ENCODE measurements at places on chromosomes 12 and 14. TPM values are rescaled to one million over a fixed set of nuclear protein-coding genes. Genes with fewer than 3 reads are reported as not detected.
A peak's percentile ranks its signal among the peaks of the same experiment; 100 is the strongest.

GRCh38 chr12:124094188-124094587 is 121.2 kb downstream of the ZNF664 start:
- H3K36me3 ChIP-seq, result no peaks in the 10 kb centered on the region
- peaks cover 12% of the 10 kb centered on the region for H3K4me1 ChIP-seq
- no peak overlapping the region for H3K4me3 ChIP-seq
- no peak for DNase-seq

GARIN6 gene
- total RNA-seq, result not detected

DNA sequence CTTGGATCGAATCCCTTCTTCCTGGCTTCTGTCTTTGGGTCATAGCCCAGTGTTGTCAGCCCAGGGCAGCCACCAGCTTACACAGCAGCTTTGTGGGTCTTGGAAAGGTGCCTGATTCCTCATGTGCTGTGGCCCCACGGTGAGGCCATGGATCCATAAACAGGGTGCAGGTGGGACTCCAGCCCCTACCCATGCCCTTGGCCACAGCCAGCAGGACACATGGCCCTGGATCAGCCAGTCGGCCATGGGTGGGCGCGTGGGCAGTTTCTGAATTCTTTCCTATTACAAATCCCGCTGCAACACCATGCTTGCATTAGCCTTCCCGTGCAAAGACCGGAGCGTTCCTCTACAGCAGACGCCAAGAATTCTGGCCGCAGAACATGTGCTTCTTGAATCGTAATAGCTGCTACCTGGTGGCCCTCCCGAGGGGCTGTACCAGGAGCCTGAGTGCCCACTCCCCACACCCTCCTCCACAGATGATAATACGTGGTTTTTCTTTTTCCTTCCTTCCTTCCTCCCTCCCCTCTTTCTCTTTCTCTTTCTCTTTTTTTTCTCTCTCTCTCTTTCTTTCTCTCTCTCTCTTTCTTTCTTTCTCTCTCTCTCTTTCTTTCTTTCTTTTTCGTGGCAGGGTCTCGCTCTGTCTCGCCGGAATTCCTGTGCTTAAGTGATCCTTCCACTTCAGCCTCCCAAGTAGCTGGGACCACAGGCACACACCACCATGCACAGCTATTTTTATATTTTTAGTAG is 2.9 kb upstream of the MMP17 start:
- peaks cover 28% of the 10 kb centered on the region for H3K4me1 ChIP-seq
- no peak overlapping the region for H3K27ac ChIP-seq
- DNase-seq, result no peak
- peaks cover 30% of the 10 kb centered on the region for H3K27me3 ChIP-seq

- no peak overlapping the region for H3K4me3 ChIP-seq
- H3K36me3 ChIP-seq, result no peaks in the 10 kb centered on the region
- H3K4me1 ChIP-seq, result no peaks in the 10 kb centered on the region
Measured at GRCh38 chr14:89196545-89196944, 220.5 kb downstream of the FOXN3 start.

DNA sequence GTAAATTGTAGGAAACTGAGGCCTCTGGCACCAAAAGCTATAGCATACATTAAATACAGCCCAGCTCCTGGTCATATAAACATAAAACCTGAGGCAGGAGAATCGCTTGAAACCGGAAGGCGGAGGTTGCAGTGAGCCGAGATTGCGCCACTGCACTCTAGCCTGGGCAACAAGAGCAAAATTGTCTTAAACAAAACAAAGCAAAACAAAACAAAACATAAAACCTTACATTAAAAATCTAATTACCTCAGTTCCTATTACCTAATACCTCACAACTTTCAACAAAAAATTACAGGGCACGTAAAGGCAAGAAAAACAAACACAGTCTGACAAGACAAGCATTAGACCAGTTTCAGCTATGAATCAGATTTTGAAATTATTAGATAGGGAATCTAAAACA is 36.7 kb downstream of the TMEM116 start:
- no peak overlapping the region for H3K27ac ChIP-seq
- no peak for DNase-seq
- no peaks in the 10 kb centered on the region for H3K36me3 ChIP-seq
- H3K4me3 ChIP-seq, result no peak overlapping the region
- no peaks in the 10 kb centered on the region for H3K27me3 ChIP-seq

DNA sequence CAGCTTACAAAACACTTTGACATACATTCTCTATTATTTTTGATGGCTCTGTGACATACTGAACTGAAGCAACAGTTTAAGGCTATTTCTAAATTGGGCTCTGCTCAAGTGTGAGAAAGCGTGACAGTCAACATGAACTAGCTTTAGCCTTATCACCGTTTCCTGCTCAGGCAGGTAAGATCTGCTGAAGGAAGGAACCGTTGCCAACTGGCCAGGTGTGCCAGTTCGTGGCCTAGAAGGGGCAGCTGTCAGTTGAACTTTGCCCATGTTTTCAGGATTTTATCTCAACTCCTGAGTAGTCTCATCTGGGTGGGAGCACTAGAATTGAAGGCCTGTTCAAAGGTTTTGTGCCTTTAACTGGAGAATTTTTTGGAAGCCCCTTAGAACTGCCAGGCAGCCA is 79.5 kb downstream of the ETV6 start:
- no peaks in the 10 kb centered on the region for H3K27me3 ChIP-seq
- no peak for DNase-seq
- peaks cover 81% of the 10 kb centered on the region for H3K4me1 ChIP-seq
- peak overlapping the region; percentile 73 for H3K27ac ChIP-seq

HELB gene
- total RNA-seq, result 3.2 TPM

DNA sequence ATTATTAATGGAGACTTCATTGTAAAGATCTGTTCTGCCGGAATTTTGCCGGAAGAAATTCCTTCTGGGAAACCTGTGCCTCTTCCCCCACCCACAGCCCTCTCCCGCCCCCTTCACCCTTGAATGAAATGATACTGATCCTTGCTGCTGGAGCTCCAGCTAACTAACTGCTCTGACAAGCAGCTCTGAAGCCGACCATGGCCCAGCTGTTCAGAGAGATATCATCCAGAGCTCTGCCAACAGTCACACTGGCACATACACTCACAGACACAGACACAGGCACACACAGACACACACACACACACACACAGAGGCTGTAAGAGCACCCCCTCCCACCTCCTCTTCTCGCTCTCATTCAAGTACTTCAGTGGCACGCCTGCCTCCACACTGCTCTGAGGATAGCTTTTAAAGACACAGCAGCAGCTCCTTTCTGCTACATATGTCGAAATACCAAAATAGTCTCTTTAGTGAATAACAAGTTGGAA is 88.6 kb downstream of the R3HDM2 start:
- DNase-seq, result no peak
- H3K4me1 ChIP-seq, result peaks cover 28% of the 10 kb centered on the region
- H3K27ac ChIP-seq, result peak overlapping the region; percentile 35

DNA sequence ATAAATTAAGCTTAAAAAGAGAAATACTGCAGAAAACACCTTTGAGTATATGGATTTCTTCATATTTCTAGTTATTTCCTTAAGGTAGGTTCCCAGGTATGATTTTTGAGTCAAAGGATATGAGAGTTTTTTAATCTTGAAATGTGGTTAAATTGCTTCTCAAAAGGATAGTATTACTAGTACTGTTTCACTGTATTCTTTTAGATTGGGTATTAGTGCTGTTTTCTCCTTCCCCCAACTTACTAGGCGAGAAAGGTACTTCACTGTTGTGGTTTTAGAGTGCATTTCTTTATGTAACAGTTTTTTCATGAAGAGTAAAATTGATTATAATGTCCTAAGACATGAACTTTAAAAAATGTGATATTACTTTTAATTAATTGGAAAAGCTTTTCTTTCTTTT is 13.5 kb downstream of the FRS2 start:
- H3K4me3 ChIP-seq, result no peak overlapping the region
- peaks cover 36% of the 10 kb centered on the region for H3K4me1 ChIP-seq
- peaks cover 9% of the 10 kb centered on the region for H3K36me3 ChIP-seq
- H3K27me3 ChIP-seq, result no peaks in the 10 kb centered on the region
- no peak overlapping the region for H3K27ac ChIP-seq
- DNase-seq, result no peak

TMCC3 gene
- 6.6 TPM for total RNA-seq

PDE3A gene
- 81.0 TPM for total RNA-seq

RALGAPA1 gene
- total RNA-seq, result 74.2 TPM

- no peak overlapping the region for H3K4me3 ChIP-seq
- H3K36me3 ChIP-seq, result no peaks in the 10 kb centered on the region
- no peak for DNase-seq
- no peaks in the 10 kb centered on the region for H3K4me1 ChIP-seq
- no peak overlapping the region for H3K27ac ChIP-seq
- H3K27me3 ChIP-seq, result no peaks in the 10 kb centered on the region
Measured at GRCh38 chr12:117684471-117684870, 284.3 kb downstream of the KSR2 start.

RDH12 gene
- not detected for total RNA-seq

VPS29 gene
- 156 TPM for total RNA-seq

TDRD9 gene
- total RNA-seq, result 4.6 TPM

DNA sequence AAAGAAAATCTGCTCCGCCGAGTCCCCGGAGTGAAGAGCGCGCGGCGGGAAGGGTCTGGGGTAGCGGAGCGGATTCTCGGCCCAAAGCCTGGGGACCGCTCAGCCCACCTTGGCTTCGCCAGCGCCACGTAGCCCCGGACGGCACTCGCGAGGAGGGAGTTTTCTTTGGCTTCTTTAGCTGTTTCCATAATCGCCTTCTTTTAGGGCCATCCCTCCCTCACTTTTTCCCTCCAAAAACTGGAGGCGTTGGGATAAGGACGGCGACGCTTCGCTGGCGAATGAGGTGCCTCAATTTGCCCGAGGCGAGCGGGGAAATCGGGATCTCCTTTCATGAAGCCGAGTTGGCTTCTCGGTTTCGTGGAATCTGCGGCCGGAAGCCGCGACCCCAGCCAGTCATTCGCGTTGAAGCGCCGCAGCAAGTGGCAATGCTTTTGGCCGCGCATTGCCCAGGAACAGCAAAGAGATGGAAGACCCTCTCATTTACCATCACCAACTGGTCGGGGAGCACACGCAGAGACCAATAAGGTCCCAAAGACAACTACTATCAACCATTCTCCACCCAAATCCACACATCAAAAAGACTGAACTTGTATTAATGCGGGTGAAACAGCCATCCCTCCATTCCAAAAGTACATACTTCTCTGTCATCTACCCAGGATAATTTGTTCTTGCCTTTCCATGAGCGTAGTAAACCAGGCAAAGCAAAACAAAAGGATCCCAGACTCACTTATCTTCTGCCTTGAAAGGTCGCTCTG is 8.4 kb upstream of the SIX1 start:
- no peak for DNase-seq
- peaks cover 73% of the 10 kb centered on the region for H3K27me3 ChIP-seq
- H3K4me3 ChIP-seq, result peak overlapping the region; percentile 55
- no peaks in the 10 kb centered on the region for H3K36me3 ChIP-seq

GRCh38 chr12:120917748-120918147 is 13.6 kb upstream of the SPPL3 start:
- no peak overlapping the region for H3K27ac ChIP-seq
- no peaks in the 10 kb centered on the region for H3K36me3 ChIP-seq
- no peak for DNase-seq
- H3K4me3 ChIP-seq, result no peak overlapping the region

CCDC38 gene
- total RNA-seq, result not detected

GRCh38 chr12:26606911-26607310 is 226.1 kb downstream of the ITPR2 start:
- no peak for DNase-seq
- no peaks in the 10 kb centered on the region for H3K27me3 ChIP-seq
- no peaks in the 10 kb centered on the region for H3K4me1 ChIP-seq
- H3K27ac ChIP-seq, result no peak overlapping the region
- H3K36me3 ChIP-seq, result peaks cover 1% of the 10 kb centered on the region
- no peak overlapping the region for H3K4me3 ChIP-seq

DNA sequence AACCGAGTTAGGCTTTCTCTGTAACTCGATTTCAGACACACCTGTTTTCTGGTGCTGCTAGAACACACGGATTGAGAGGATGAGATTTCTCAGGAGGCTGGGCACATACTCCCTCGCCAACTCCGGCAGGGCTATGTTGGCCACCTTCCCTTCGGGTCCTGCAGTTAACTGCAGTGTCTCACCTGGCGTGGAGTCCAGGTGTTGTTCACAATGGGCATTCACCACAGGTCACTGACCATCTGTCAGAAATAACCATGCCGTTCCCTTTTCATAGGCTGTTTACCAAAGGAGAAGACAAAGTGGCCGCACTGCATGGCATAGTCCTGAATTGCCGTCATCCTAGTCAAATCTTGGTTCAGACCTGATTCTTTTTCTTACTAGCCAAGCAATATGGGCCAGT is 5.5 kb upstream of the KCNH3 start:
- no peak overlapping the region for H3K4me3 ChIP-seq
- peaks cover 43% of the 10 kb centered on the region for H3K27me3 ChIP-seq
- peaks cover 12% of the 10 kb centered on the region for H3K4me1 ChIP-seq
- peak; percentile 24 for DNase-seq

DNA sequence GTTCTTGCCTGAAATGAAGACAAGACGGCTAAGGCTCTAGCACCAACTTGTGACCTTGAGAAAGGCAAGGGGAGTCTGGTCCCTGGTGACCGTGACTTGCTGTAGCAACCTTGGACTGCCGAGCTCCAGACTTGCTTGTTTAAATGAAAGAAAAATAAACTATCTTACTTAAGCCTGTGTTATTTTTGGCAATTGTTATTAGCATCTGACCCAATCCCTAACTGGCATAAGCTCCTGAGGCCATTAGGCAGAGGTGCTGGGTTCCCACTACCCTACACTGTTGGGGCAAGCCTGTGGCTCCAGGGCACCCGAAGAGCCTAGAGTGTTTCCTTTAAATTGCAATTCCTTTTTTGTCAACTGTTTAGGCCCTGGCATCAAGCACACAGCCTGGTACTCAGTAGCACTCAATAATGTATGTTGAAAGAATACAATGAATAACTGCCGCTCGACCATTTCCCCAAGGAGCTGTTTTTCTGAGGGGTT is 106.9 kb upstream of the HIF1A start:
- H3K4me1 ChIP-seq, result peaks cover 26% of the 10 kb centered on the region
- no peaks in the 10 kb centered on the region for H3K36me3 ChIP-seq
- no peak for DNase-seq
- H3K4me3 ChIP-seq, result no peak overlapping the region
- no peaks in the 10 kb centered on the region for H3K27me3 ChIP-seq

RNF212B gene
- not detected for total RNA-seq

DNA sequence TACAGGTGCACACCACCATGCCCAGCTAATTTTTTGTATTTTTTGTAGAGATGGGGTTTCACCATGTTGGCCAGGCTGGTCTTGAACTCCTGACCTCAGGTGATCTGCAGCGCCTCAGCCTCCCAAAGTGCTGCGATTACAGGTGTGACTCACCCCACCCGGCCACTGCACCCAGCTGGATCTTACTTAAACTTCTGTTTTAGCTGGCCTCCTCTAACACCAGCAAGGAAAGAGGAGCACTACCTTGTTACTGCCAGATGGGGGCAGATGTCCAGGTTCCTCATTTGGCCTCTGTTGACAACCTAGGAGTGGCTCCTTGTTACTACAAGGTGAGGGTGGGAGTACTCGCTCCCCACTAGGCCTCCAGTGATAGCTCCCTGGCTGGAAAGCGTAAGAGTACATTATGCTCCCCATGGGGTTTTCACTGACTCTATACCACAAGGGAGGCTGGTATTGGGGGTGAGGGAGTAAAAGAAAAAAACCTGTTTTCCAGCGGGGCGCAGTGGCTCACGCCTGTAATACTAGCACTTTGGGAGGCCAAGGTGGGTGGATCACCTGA is 13.2 kb upstream of the ARF6 start:
- H3K27ac ChIP-seq, result no peak overlapping the region
- H3K4me1 ChIP-seq, result no peaks in the 10 kb centered on the region
- H3K27me3 ChIP-seq, result no peaks in the 10 kb centered on the region
- H3K36me3 ChIP-seq, result no peaks in the 10 kb centered on the region

CCDC177 gene
- not detected for total RNA-seq
